ENCODE measurements at places on chromosomes 4 and X. TPM values are rescaled to one million over a fixed set of nuclear protein-coding genes. Genes with fewer than 3 reads are reported as not detected.

Gene IL2
- not detected for total RNA-seq

Gene BTK
- total RNA-seq = 13.9 TPM

GRCh38 chr4:56195025-56195424 lies 192.3 kb downstream of the AASDH start:
- no peaks in the 10 kb centered on the region for H3K27me3 ChIP-seq
- no peaks in the 10 kb centered on the region for H3K4me1 ChIP-seq
- no peaks in the 10 kb centered on the region for H3K36me3 ChIP-seq
- DNase-seq = no peak

- H3K27ac ChIP-seq = no peak overlapping the region
- no peak for DNase-seq
- H3K4me3 ChIP-seq = no peak overlapping the region
- H3K36me3 ChIP-seq = no peaks in the 10 kb centered on the region
- H3K4me1 ChIP-seq = no peaks in the 10 kb centered on the region
Observed at GRCh38 chrX:151929126-151929525, 16.4 kb downstream of the MAGEA4 start.

GRCh38 chr4:110631584-110632505 lies 9.0 kb upstream of the PITX2 start:
- peak overlapping the region; percentile 39 for H3K4me3 ChIP-seq
- H3K27me3 ChIP-seq = peaks cover 84% of the 10 kb centered on the region
- peak; percentile 94 for DNase-seq
- no peaks in the 10 kb centered on the region for H3K36me3 ChIP-seq

- no peaks in the 10 kb centered on the region for H3K4me1 ChIP-seq
- no peak for DNase-seq
- no peaks in the 10 kb centered on the region for H3K36me3 ChIP-seq
Observed at GRCh38 chr4:91283726-91284230, 1020.0 kb upstream of the GRID2 start.

All from kidney (tissue), 22 donors.